Tracheal epithelial cell (primary cell): ENCODE measurements at places on chromosomes 6 and 20. TPM values are rescaled to one million over a fixed set of nuclear protein-coding genes. Genes with fewer than 3 reads are reported as not detected.

ECT2L gene
- under 0.01 and 0.21 TPM in 2 replicates for total RNA-seq

MROH8 gene
- total RNA-seq, result under 0.01 and 0.43 TPM in 2 replicates

PKHD1 gene
- under 0.01 and 2.4 TPM in 2 replicates for total RNA-seq

TM9SF4 gene
- 29.2 and 34.2 TPM in 2 replicates for total RNA-seq

CSE1L gene
- 95.2 and 97.0 TPM in 2 replicates for total RNA-seq

CTCFL gene
- not detected in 2 replicates for total RNA-seq

KCNK16 gene
- total RNA-seq, result not detected in 2 replicates

ABHD16A gene
- total RNA-seq, result 25.2 and 40.2 TPM in 2 replicates

UBE2C gene
- 1.3 and 3.6 TPM in 2 replicates for total RNA-seq

BICRAL gene
- 2.7 and 5.3 TPM in 2 replicates for total RNA-seq

GPX5 gene
- total RNA-seq, result not detected in 2 replicates

PLCB4 gene
- total RNA-seq, result 1.5 and 29.9 TPM in 2 replicates

SLC22A2 gene
- 3.9 TPM in 1 of 2 replicates, not detected in the other for total RNA-seq

SLC12A5 gene
- total RNA-seq, result under 0.01 TPM in 1 of 2 replicates, not detected in the other

SPATA25 gene
- 0.72 and 1.9 TPM in 2 replicates for total RNA-seq

WFDC2 gene
- total RNA-seq, result 0.96 TPM in 1 of 2 replicates, not detected in the other

GABRR2 gene
- not detected in 2 replicates for total RNA-seq

LY86 gene
- not detected in 2 replicates for total RNA-seq

FAM184A gene
- total RNA-seq, result 0.24 TPM in 1 of 2 replicates, not detected in the other

DLGAP4 gene
- total RNA-seq, result 11.9 and 30.6 TPM in 2 replicates

RHAG gene
- total RNA-seq, result not detected in 2 replicates

LRFN2 gene
- total RNA-seq, result not detected in 2 replicates

PEX6 gene
- total RNA-seq, result 51.1 and 68.4 TPM in 2 replicates

GPLD1 gene
- 0.21 TPM in 1 of 2 replicates, not detected in the other for total RNA-seq

OPRM1 gene
- total RNA-seq, result not detected in 2 replicates

HLA-DRA gene
- not detected in 2 replicates for total RNA-seq

OXT gene
- not detected in 2 replicates for total RNA-seq

GPR6 gene
- not detected in 2 replicates for total RNA-seq

CCDC170 gene
- total RNA-seq, result under 0.01 and 0.24 TPM in 2 replicates
